Stimulated activated CD4-positive, alpha-beta T cell treated with anti-CD3 and anti-CD28 coated beads, Interleukin-15, amount 100 ng/mL, for 1 hour (primary cell): ENCODE measurements at places on chromosomes 4 and X.

DNA sequence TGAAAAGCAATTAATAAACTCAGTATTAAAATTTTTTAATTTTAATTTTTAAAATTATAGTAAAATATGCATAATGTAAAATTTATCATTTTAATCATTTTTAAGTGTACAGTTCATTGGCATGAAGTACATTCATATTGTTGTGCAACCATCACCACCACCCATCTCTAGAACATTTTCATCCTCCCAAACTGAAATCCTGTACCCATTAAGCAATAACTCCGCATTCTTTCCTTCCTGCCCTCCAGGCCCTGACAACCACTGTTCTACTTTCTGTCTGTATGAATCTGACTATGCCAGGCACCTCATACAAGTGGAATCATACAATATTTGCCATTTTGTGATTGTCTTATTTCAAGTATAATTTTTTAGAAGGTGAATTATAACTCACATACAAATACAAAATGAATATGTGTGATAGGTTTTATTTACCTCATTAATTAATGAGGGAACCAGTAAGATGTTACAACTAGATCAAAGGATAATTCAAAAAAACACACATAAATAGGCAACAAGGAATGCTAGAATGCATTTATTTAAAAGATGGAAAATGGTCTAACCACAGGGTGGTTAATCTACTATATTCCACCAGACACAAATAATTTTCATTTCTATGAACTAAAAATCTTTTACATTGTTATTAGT lies 13.1 kb upstream of the AFF1 start:
- no peak for DNase-seq

- DNase-seq, result no peak
Measured at GRCh38 chr4:8071766-8072165, 86.8 kb downstream of the ABLIM2 start.

GRCh38 chr4:101418055-101418454 lies 70.7 kb upstream of the PPP3CA start:
- DNase-seq, result no peak

DNA sequence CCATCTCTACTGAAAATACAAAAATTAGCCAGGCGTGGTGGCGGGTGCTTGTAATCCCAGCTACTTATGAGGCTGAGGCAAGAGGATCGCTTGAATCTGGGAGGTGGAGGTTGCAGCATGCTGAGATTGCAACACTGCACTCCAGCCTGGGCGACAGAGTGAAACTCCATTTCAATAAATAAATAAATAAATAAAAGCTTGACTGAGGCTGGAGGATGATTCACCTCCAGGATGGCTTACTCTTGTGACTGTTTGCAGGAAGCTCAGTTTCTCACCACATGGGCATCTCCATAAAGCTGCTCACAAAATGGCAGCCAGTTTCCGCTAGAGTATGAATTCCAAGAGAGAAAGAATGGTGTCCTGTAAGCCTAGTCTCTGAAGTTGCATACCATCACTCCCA lies 191.7 kb upstream of the EDNRA start:
- no peak for DNase-seq

DNA sequence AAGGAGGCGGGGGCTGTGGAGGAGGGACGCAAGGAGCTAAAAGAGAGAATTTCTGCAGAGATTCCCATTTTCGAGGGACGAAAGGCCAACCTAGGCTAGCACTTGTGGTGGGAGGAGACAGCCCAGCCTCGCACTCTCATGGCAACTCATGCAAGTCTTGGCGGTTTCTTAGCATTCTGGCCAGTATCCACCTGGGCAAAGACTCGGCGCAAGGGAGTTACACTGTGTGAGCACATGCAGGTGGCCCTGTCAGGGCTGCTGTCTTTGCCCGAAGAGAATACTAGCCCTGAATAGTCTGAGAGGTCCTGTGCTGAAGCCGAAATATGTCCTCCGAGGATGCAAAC lies 15.5 kb downstream of the MCF2 start:
- DNase-seq, result no peak

DNA sequence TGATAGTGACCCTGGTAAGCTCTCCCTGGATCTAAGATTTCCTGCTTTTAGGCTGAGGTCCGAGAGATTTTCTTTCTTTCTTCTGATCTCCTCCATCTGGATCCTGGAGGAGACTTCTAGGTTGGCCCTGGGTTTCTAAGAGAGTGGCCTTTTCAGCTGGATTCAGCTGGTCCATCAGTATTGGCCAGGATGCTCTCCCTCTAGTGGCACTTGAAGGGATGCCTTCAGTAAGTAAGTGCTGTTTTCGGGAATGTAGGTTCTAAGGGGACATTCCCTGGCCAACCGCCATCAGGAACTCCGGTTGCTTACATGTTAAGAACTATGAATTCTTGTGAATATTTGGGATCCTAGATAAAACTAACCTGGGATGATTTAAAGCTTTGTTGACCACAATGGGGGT lies 56.9 kb downstream of the SERTM2 start:
- no peak for DNase-seq

GRCh38 chrX:124211312-124211942 lies 121.0 kb upstream of the TEX13D start:
- DNase-seq, result no peak

DNA sequence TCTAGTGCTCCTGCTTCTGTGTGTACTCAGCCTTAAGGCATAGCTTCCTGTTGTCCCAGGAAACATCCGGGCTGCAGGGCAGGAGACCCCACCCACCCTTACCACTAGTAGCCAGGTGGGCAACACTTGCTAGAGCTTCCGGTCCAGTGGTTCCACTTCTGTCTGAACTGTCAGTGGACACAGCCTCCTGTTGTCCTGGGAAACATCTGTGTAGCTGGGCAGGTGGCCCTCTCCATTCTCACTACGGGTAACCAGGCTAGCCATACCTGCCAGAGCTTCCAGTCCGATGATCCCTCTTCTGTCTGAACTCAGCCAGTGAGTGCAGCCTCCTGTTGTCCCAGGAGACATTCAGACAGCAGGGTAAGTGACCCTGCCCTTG lies 372.2 kb downstream of the INPP4B start:
- DNase-seq, result no peak

- no peak for DNase-seq
Measured at GRCh38 chr4:130576218-130576617, 1480.3 kb downstream of the C4orf33 start.

DNA sequence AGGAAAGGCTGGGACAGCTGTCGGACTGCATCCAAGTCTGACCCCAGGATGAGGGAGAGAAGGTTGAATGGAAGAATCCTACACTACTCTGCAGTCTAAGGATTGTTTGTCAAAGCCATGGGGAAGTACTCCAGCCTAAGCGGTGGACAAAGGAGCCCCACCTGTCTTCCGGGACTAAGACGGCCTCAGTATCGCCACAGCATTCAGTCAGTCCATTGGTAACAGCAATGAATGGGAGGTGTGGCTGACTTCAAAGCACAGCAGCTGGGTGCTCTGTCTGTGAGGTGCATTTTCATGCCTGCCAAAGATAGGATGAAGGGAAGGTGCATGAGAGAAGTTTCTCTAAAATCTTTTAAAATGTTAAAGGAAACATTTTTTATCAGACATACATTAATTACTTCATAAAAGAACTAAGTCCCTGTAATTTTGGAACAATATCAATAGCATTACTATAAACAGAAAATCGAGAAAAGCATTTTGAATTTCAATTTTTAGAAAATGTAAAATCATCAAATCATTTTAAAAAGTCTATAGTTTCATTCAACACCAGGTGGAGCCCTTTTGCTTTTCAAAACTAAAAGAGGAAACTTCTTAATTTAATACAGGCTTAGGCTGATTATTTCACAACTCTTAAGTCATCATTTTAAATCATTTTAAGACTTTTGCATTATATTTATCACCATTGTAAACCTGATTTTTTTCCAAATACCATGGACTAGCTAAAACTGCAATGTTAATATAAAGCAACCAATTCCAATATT lies 27.6 kb upstream of the INTU start:
- no peak for DNase-seq

DNA sequence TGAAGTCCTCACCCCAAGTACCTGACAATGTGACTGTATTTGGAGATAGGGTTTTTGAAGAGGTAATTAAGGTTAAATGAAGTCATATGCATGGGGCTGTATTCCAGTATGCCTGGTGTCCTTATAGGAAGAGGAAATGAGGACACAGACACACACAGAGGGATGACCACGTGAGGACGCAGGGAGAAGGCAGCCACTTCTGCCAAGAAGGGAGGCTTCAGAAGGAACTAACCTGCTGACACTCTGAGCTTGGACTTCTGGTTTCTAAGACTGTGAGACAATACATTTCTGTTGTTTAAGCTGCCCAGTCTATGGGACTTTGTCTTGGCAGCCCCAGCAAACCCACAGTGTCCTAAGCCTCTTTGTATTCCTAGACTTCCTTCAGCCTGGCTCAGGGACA lies 3.0 kb upstream of the SLC2A9 start:
- DNase-seq, result no peak

- no peak for DNase-seq
Measured at GRCh38 chr4:73692254-73692653, 48.1 kb upstream of the CXCL8 start.

DNA sequence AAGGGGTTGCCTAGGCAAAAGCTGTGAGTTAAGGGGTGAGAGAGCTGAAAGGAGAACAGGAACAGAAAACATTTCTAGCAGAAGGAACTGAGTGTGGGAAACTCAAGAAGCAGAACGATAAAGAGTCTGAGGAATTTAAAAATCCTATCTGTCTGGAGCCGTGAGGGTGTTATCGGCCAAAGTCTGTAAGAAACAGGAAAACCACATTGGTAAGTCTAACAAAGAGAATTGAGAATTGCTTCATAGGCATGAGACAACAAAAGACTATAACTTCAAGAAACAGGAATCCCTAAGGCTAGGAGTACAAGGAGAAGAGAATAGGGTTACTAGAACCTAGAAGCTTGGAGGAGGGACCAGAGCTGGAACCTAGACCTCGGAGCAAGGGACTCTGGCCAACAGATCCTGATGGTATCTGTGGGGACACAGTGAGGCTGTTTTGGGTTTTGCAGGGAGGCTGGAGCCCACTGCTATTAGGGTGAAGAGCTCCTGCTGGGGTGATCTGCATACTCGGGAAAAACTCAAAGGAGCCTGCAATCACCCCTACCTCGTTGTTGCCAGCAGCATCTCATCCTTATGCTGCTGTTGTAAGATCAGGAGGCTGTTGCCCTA lies 175.6 kb downstream of the FBXO8 start:
- no peak for DNase-seq

- DNase-seq, result no peak
Measured at GRCh38 chr4:185656467-185656931, 121.2 kb upstream of the PDLIM3 start.

GRCh38 chrX:42432552-42432951 lies 345.4 kb downstream of the PPP1R2C start:
- no peak for DNase-seq

GRCh38 chrX:103530545-103530944 lies 11.3 kb upstream of the RAB40A start:
- DNase-seq, result no peak

- no peak for DNase-seq
Measured at GRCh38 chr4:826508-827208, 729 bp upstream of the CPLX1 start.

DNA sequence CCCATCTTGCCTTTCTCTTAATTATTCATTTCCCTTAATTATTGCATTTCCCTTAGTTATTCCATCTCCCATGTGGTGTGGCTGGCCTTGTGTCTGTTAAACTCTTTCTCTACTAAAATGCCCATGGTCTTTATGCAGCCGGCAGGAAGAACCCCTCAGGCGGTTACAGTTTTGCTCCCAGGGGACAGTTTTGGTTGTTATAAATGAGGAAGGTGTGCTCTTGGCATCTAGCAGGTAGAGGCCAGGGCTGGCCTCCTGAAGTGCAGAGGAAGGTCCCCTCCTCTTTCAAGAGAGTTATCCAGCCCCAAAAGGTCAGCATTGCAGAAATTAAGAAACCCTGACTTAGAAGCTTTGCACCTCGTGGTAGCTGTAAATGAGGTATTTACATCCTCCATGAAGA lies 18.0 kb downstream of the TBL1X start:
- no peak for DNase-seq

DNA sequence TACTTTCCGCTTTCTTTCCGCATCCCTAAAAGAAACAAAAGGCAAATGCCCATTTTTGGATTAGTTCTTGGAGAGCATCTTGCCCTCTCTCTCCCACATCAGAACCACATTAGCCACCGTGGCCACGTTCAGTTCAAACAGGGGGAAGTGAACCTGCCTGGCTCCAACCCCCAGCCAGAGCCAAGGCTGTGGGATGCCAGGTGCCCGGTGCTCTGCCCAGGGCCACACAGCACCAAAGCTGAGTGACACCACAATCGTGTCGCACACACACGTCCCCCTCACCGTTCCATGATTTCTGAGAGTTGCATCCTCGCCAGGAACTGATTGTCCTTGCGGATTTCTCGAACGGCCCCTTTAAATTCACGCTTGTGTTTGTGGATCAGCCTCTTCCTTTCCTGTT lies 24.3 kb downstream of the NOP14 start:
- no peak for DNase-seq

DNA sequence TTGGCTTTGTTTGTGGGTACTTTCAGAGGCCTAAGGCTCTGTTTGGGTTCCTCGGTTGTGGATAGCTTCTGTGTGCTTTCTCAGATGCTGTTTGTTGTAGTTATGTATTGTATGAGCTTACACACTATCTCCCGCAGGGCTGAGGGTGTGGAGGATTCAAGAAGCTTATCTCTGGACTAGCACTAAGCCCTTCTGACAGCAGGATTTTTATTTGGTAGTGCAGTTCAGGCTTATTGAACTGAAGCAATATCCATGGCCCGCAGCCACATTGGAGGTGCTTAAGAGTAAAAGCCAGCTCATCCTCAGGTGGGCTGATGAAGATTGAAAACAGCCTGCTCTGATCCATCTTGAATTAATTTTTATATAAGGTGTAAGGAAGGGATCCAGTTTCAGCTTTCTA lies 128.2 kb downstream of the RASGEF1B start:
- no peak for DNase-seq

DNA sequence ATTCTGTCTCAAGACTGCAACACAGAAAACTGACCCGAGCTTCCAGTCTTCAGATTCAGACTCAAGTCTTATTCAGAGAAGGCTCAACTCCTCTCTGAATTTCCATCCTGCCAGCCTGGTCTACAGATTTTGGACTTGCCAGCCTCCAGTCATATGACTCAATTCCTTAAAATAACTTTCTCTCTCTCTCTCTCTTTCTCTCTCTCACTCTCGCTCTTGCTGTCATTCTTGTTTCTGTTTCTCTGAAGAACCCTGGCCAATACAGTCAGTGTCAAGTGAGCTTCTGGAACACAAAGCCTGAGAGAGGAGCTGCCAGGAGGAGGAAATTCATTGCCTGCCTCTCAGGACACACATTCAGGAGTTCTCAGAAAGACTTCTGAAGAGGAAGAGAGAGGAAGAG lies 154.9 kb downstream of the PARM1 start:
- DNase-seq, result no peak

DNA sequence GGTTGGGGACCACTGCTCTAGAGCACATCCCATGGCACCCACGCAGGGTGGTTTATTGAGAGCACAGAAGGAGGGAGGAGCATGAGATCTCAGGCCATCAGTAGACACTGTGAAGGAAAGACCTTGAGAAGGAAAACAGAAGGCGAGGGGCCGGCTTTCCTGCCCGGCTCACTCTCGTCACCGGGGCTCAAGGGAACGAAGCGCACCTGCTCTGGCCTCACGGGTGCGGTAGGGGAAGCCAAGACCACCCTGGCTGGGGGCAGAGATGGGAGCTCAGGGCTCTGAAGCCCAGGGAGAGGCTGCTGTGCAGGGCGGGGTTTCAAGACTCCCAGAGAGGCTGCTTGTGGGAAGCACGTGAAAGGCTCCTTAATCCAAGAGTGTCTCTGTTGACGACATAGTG lies 105.9 kb downstream of the TNIP2 start:
- no peak for DNase-seq

- DNase-seq, result no peak
Measured at GRCh38 chr4:123743848-123744247, 347.3 kb downstream of the SPRY1 start.

- no peak for DNase-seq
Measured at GRCh38 chr4:7632971-7633370, 198.2 kb upstream of the PSAPL1 start.
